ENCODE measurements at places on chromosomes 12 and 14. TPM values are rescaled to one million over a fixed set of nuclear protein-coding genes. Genes with fewer than 3 reads are reported as not detected.

GRCh38 chr12:1741154-1741949 is 50.5 kb downstream of the ADIPOR2 start:
- peaks cover 40% of the 10 kb centered on the region for H3K4me1 ChIP-seq
- H3K27me3 ChIP-seq: no peaks in the 10 kb centered on the region
- DNase-seq: no peak
- H3K4me3 ChIP-seq: no peak overlapping the region

GRCh38 chr12:48358937-48359513 is 8.3 kb upstream of the ZNF641 start:
- H3K4me1 ChIP-seq: no peaks in the 10 kb centered on the region
- H3K36me3 ChIP-seq: no peaks in the 10 kb centered on the region
- no peak overlapping the region for H3K4me3 ChIP-seq
- H3K27ac ChIP-seq: no peak overlapping the region
- DNase-seq: no peak

Gene PTGR2
- 23.6 TPM for total RNA-seq

GRCh38 chr14:102189874-102190273 is 50.2 kb downstream of the WDR20 start:
- H3K4me3 ChIP-seq: no peak overlapping the region
- DNase-seq: no peak
- H3K27me3 ChIP-seq: no peaks in the 10 kb centered on the region

DNA sequence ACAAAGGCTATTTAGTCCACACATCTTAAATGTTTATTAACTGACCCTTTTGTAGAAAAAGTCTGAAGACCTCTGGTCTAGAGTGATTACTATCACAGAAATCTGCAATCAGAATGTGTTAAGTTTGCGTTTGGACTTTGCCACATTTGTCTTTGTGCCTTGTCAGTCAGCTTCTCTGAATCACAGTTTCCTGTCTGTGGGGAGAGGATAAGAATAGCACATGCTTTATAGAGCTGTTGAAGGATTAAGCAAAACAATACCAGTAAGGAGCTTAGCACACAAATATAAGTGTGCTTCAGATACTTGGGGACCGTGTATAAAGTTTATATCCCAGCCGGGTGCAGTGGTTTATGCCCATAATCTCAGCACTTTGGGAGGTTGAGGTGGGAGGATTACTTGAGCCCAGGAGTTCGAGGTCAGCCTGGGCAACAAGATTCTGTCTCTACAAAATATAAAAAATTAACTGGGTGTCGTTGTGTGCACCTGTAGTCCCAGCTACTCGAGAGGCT is 63.0 kb upstream of the BTG1 start:
- no peak overlapping the region for H3K4me3 ChIP-seq
- H3K36me3 ChIP-seq: no peaks in the 10 kb centered on the region
- no peak overlapping the region for H3K27ac ChIP-seq
- no peaks in the 10 kb centered on the region for H3K27me3 ChIP-seq
- peaks cover 3% of the 10 kb centered on the region for H3K4me1 ChIP-seq

- no peaks in the 10 kb centered on the region for H3K27me3 ChIP-seq
- no peak for DNase-seq
- peaks cover 4% of the 10 kb centered on the region for H3K36me3 ChIP-seq
- no peak overlapping the region for H3K27ac ChIP-seq
- no peak overlapping the region for H3K4me3 ChIP-seq
- peaks cover 17% of the 10 kb centered on the region for H3K4me1 ChIP-seq
Measured at GRCh38 chr12:98208816-98209215, 306.6 kb upstream of the TMPO start.

Gene SMCO2
- total RNA-seq: 0.32 TPM

GRCh38 chr12:48882315-48882687 is 16.6 kb upstream of the RND1 start:
- peak overlapping the region; percentile 50 for H3K4me3 ChIP-seq
- peak overlapping the region; percentile 56 for H3K27ac ChIP-seq
- peaks cover 7% of the 10 kb centered on the region for H3K27me3 ChIP-seq
- peak; percentile 26 for DNase-seq
- peaks cover 33% of the 10 kb centered on the region for H3K4me1 ChIP-seq

- H3K4me3 ChIP-seq: no peak overlapping the region
- no peak for DNase-seq
- H3K36me3 ChIP-seq: no peaks in the 10 kb centered on the region
Measured at GRCh38 chr14:90611936-90612335, 204.3 kb downstream of the TTC7B start.

Gene NGB
- 0.33 TPM for total RNA-seq

DNA sequence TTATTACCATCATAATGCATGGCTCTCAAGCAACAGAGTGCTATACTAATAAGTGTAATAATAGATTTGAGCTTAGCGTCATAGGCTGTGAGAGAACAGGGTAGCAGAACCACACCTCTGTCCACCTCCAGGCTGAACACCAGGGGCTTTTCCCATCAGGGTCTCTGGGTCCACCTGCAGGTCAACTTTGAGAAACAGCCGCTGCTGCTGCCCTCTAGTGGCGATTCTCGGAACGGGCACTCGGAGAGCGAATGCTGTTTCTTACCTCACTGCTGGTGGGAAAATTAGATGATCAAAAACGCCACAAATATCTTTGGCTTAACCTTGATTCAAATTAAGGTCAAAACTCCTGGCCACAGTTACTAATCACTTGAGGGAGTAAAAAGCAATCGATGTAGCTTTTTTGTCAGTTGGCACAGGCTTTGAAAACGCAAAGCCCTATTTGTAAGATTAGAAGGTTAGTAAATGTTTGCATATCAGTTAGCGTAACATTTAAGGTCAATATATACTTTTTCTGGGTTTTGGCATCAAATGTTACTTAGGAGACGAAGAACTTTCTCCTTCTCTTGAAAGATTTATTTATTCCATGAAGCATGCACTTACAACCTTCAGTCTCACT is 127.9 kb upstream of the TMEM132D start:
- H3K36me3 ChIP-seq: peaks cover 51% of the 10 kb centered on the region
- H3K27ac ChIP-seq: no peak overlapping the region
- no peak overlapping the region for H3K4me3 ChIP-seq

- no peaks in the 10 kb centered on the region for H3K27me3 ChIP-seq
- H3K4me3 ChIP-seq: peak overlapping the region; percentile 57
- H3K27ac ChIP-seq: peak overlapping the region; percentile 96
- H3K4me1 ChIP-seq: peaks cover 59% of the 10 kb centered on the region
Measured at GRCh38 chr14:63891148-63891975, 38.6 kb downstream of the SYNE2 start.

Gene TMEM52B
- total RNA-seq: not detected

DNA sequence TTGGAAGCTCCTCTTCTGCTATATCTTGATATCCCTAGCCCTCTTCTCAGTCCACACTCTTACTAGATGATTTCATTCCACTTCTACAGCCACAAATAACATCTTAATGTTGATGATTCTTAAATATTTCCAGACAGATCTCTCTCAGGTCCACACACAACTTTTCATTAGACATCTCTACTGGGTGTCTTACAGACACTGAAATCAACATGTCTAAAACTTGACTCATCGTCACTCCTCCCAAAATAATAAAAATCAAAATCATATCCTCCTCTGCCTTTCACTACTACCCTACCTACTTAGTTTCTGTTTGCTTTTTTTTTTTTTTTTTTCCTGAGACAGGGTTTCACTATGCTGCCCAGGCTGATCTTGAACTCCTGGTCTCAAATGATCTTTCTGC is 11.9 kb downstream of the PRDM4 start:
- peaks cover 43% of the 10 kb centered on the region for H3K36me3 ChIP-seq
- no peaks in the 10 kb centered on the region for H3K4me1 ChIP-seq

Gene SERPINA10
- not detected for total RNA-seq

GRCh38 chr14:104700747-104701217 is 11.4 kb downstream of the INF2 start:
- H3K4me1 ChIP-seq: peaks cover 11% of the 10 kb centered on the region
- no peak for DNase-seq
- H3K27me3 ChIP-seq: no peaks in the 10 kb centered on the region
- peak overlapping the region; percentile 65 for H3K27ac ChIP-seq
- no peak overlapping the region for H3K4me3 ChIP-seq

GRCh38 chr14:25103271-25103670 is 53.3 kb upstream of the STXBP6 start:
- H3K4me1 ChIP-seq: no peaks in the 10 kb centered on the region
- H3K36me3 ChIP-seq: no peaks in the 10 kb centered on the region
- DNase-seq: no peak
- H3K27ac ChIP-seq: no peak overlapping the region
- H3K27me3 ChIP-seq: no peaks in the 10 kb centered on the region

Data from WTC11 (cell line).